ENCODE measurements at places on chromosomes 11 and 22.

- no peak for DNase-seq
Observed at GRCh38 chr11:110522471-110522870, 92.7 kb downstream of the FDX1 start.

DNA sequence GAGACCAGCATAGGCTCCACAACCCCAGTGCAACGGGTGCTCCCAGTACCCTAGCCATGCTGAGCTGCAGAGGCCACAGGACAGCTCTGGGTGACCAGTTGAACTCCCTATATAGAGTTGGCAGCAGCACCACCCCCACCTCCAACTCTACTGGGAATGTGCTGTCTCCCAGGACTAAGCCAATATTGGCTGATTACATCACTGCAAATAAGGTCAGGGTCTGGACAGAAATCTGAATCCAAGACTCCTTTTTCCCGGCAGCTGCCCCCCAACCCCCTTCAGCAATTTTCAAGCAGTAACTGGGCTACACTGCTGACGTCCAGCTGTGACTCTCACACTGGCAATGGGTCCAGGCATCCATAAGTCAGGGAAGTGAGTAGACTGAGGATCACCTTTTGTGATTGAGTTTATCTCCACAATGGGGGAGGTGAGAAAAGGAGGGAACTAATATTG lies at the start of gene HPX:
TSS of gene HPX (minus strand) at position 82 of the 453 bp plus-strand sequence. CDS start at position 58, 24 bp downstream.
- DNase-seq = no peak

DNA sequence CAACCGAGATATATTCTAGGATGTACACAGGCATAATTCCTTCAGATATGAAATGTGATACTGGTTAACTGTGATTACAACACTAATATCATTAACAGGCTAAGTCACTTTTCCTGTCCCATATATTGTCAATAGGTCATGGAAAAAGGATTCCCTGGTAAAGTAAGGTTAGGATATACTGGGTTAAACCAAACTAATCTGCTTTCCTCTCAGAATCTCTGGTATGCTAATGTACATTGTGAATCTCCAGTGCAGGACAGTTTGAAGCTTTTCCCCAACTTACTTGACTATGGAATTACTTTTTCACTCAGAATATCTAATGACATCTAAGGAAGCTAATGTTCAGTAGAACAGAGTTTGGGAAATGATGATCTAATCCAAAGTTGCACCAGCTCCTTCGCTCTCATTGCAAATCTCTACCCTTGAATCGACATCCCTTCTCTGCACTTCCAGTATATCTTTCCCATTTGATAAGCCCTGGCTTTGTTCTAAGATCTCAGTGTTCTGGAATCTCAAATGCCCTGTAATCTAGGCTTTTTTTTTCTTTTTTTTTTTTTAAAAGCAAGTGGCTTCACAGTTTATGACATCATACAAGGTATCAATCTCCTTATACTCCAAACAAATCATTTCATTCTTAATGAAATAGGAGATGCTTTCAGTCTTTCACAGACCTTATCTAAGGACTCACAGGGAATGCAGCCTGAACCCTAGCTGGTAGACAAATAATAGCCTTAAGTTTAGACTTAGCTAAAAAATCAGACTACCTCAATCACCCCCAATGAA lies 43.8 kb downstream of the COPB1 start:
- no peak for DNase-seq

DNA sequence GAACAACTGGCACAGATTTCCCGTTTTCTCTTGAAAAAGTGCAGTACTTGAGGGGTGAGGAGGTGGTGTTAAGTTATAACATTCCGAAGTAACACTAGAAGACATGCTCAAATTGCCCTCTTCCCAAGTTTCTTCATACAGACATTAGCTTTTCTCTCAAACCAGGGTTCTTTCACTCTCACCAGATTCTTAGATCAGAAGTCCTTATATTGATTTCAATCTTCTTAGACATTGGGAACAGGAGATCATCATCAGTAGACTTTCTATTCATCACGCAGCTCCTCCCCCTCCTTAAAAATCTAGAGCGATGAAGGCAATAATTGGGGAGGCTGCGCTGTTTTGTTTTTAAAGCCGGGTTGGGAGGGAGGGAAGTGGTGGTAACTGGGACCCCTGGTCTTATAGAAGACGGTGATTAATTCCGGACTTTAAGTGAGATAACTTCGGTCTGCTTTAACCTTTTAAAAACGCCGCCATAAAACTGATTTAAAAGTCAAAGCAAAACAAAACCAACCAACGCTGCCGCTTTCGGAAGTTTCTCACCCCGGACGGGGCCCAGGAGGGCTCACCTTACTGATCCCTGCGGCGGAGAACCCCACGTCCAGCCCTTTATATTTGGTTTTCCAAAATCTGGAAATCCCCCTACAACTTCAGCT lies 665 bp downstream of the USP28 start:
- DNase-seq = no peak

- no peak for DNase-seq
Observed at GRCh38 chr11:7573193-7573557, 59.4 kb downstream of the PPFIBP2 start.

DNA sequence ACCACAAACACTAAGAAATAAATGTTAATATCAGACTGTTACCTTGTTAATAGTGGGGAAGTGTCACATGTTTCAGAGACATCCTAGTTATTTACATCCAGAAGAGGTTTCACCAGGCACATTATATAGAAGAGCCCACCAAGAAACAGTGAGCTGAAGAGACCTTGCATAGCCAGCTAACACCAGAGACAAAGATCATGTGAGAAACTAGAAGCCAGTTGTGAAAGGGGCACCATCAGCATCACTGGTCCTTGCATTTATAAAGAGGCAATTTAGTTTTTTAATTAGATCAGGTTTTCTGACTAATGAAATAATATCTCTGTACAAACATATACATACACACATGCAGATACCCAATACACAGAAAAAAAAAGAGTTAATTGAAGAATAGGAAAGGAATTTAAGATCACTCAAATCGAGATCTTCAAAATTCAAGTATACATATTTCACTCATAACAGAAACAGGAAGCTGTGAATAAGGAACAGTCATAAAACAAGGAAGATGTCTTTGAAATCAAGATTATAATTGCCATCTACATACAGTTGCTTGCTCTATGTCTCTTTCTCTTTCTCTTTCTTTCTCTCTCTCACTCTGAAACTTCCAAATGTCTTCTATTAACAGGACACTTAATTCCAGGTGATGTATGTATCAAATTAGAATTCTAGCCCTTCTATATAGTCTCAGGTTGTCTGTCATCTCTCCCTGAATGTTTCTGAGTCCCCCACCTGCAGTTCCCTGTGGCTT lies 348.7 kb downstream of the ETS1 start:
- no peak for DNase-seq

DNA sequence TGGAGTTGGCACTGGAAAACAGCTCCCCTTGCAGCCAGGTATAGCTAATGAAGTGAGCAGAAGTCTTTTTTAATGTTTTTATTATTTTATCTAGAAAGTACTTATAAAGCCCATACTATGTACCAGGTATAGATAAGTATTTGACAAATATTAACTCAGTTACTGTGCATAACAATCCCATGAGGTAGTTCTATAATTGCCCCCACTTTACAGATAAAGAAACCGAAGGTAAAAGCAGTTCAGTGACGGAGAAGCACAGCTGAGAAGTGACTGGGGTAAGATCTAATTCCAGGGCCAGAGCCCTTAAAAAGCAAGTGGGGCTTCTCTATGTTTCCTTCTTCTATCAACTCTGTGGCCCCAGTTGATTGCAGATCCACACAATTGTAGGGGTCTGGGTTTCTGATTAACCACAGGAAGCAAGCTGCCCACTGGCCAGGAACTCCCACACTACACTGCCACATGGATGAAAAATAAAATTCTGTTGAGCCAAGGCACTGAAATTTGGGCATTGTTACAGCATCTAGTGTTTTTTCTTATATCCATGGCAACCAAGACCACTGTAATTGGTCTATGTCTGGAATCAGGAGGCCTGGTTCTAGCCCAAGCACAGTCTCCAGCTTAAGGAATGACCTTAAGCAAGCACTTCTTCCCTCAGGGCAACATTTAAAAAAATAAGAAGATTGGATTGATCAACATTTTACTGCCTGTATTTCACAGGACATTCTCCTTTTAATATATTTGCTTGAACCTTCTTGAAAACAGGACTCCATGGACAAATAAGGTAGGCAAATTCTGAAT lies 55.3 kb upstream of the TEAD1 start:
- DNase-seq = no peak

GRCh38 chr11:131691181-131692041 lies 321.0 kb downstream of the NTM start:
- peak; percentile 47 for DNase-seq
